ENCODE measurements at places on chromosomes 5 and 9.

GRCh38 chr5:34021334-34021733 is 13.5 kb upstream of the AMACR start:
- no peak for DNase-seq

- DNase-seq: no peak
Observed at GRCh38 chr5:98514215-98514614, 259.2 kb upstream of the RGMB start.

DNA sequence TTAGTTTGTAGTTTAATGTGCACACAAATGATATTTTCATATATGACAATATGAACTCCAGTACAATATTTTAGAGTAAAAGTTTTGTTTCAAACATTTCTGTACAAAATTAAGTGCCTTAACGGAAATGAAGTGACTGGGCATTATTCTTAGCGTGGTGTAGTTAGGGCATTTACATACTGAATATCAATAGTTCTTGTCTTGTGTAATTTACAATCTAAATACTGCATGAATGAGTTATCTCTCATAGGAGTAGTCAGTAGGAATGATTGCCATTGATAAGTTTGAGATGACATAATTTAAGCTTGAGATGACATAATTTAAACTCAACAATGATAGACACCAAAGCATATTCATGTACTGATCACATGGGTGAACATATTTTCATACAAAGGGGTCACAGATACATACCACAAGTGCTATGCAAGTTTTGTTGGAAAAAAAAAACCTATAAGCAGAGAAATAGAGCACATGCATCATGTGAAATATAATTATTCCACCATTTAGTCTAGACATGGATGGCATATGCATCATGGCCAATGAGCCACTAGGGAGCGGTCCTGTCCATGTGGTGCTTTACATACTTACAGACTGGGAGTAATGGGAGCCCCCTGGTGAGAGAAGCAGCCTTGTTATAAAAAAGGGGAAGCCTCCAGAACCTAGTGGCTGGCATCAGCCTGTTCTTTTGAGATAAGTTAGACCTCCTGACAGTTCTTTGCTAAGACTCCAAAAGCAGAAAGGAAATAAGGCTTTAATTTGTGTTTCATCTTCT is 1523.9 kb downstream of the MAT2B start:
- DNase-seq: peak; percentile 62

- peak; percentile 50 for DNase-seq
Observed at GRCh38 chr5:156094001-156094400, 233.0 kb upstream of the SGCD start.

Measured in HT1080 (cell line).